ENCODE measurements at places on chromosomes 2 and 18. TPM values are rescaled to one million over a fixed set of nuclear protein-coding genes. Genes with fewer than 3 reads are reported as not detected.

The RAPGEF4 gene
- 17.7 TPM for total RNA-seq

The ACP1 gene
- total RNA-seq = 93.8 TPM

The UBXN2A gene
- total RNA-seq = 8.5 TPM

The GAD1 gene
- total RNA-seq = 0.13 TPM

The CHST9 gene
- total RNA-seq = not detected

The BMP10 gene
- not detected for total RNA-seq

The CNGA3 gene
- not detected for total RNA-seq

The DYNAP gene
- not detected for total RNA-seq

The ESPNL gene
- total RNA-seq = not detected

The ACMSD gene
- not detected for total RNA-seq

The SNED1 gene
- total RNA-seq = 8.6 TPM

The ABCB11 gene
- total RNA-seq = not detected

The SCN9A gene
- 0.51 TPM for total RNA-seq

The OBSL1 gene
- 40.8 TPM for total RNA-seq

The PSMA8 gene
- not detected for total RNA-seq

The ST6GAL2 gene
- 0.63 TPM for total RNA-seq

The CDH7 gene
- not detected for total RNA-seq

The OTX1 gene
- total RNA-seq = under 0.01 TPM

The FAM161A gene
- total RNA-seq = 0.76 TPM

The FRZB gene
- total RNA-seq = 0.13 TPM

The BUB1 gene
- total RNA-seq = 11.0 TPM

The DCTN1 gene
- total RNA-seq = 105 TPM

The UGT1A5 gene
- total RNA-seq = not detected

The ZSWIM2 gene
- total RNA-seq = under 0.01 TPM

The RND3 gene
- total RNA-seq = 25.5 TPM

The BZW1 gene
- 413 TPM for total RNA-seq

The CCDC85A gene
- total RNA-seq = 2.2 TPM

The HOXD3 gene
- 7.2 TPM for total RNA-seq

The PRSS56 gene
- total RNA-seq = not detected

The ANKRD30B gene
- not detected for total RNA-seq

The HOXD12 gene
- total RNA-seq = not detected

The RAB6C gene
- total RNA-seq = not detected

The MLPH gene
- total RNA-seq = not detected

The GPR39 gene
- total RNA-seq = not detected

The GREB1L gene
- total RNA-seq = 11.3 TPM

The DNAJB2 gene
- 15.4 TPM for total RNA-seq

The SLC5A7 gene
- not detected for total RNA-seq

The CCDC74B gene
- total RNA-seq = 0.51 TPM

The SRD5A2 gene
- total RNA-seq = not detected

The SCN2A gene
- total RNA-seq = under 0.01 TPM

The CLEC4F gene
- 0.13 TPM for total RNA-seq

The TTN gene
- 1.7 TPM for total RNA-seq

The FSHR gene
- not detected for total RNA-seq

The TMEM169 gene
- 0.13 TPM for total RNA-seq

The SPP2 gene
- total RNA-seq = not detected

The AGAP1 gene
- total RNA-seq = 3.1 TPM

The OSR1 gene
- total RNA-seq = 0.39 TPM

The PLEKHH2 gene
- under 0.01 TPM for total RNA-seq

The NEDD4L gene
- total RNA-seq = 6.8 TPM

The PLGLB2 gene
- 0.39 TPM for total RNA-seq

The SNORC gene
- total RNA-seq = 0.13 TPM

The LYG2 gene
- not detected for total RNA-seq

The KATNAL2 gene
- total RNA-seq = 0.25 TPM

The SLC16A14 gene
- 0.25 TPM for total RNA-seq

The INO80B gene
- 7.1 TPM for total RNA-seq

The CNDP1 gene
- total RNA-seq = not detected

The CCDC141 gene
- 1.5 TPM for total RNA-seq

Data from dermis microvascular lymphatic vessel endothelial cell (primary cell).